LNCaP clone FGC (cell line): ENCODE measurements at places on chromosomes 12 and 14.

DNA sequence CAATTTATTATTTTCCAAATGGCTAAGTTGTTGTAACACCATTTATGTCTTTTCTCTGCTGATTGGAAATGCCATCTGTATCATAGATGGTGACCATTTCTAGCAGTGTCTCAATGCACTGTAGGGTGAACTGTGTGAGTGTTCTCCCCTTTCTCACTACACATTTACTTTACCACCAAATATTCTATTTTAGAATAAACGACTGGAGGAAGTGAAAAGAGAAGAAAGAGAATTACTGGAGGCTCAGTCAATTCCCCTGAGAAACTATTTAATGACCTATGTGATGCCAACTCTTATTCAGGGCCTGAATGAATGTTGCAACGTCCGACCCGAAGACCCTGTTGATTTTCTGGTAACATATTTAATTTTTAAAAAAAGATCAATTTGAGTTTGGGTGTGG, 15.5 kb upstream of the PAPOLA start:
- DNase-seq = no peak

DNA sequence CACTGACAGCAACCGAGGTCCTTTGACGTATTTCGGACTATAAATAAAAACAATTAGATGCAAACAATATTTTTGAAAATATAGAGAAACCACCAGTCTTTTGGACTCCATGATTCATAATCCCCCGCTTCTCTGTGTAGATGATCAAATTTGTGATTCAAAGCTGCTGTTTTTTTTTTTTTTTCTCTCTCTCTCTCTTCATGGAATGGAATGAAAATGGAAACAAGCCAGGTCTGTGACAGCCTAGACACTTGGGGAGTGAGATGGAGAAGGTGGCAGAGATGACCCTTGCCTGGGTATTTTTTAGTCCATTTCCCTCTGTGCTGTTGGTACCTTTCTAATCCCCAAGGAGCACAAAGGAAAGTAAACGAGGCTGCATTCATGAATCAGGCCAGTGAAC, 248.5 kb downstream of the GLT1D1 start:
- no peak for DNase-seq

DNA sequence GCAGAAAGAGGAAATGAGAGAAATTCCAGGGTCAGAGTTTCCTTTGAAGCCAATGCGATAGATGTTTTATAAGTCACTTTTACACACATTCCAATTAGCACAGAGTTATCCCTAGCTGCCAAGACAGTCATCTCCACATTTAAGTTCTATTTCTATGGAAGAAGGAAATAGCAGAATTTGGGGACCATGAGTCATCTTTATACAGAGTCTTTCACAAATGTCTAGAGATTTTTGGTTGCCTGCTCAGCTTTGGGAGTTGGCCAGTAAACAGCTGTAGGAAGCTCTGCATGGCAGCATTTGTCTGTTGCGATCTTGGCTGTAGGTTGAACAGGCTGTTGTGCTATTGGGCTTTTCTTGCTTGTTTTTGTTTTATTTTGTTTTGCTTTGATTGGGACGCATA, 884.3 kb downstream of the GALC start:
- no peak for DNase-seq

DNA sequence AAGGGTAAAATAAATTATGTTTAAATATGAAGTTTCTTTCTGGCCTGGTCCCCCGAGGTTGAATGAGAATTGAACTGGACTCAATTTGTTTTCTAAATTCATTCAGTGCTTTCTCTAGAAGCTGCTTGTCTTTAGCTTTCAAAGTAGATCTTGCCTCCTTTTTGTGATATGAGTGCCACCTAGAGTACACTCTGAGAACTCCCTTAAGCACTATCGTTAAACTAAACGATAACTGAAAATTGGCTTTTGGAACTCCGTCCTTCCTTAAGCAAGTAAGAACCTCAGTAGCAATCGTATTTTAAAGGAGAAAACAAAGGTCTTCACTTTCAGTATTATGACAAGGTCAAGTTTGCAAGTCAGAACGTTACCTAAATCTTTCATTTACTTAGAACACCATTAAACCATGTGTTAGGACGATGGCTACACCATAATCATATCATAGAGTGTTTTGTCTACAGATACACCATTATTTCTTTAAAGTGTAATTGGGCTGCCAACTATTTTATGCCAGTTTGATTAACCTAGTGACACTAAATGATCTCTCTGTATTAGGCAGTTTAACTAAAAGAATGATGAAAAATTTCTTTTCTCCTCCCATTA, 364.8 kb downstream of the SNAPC1 start:
- DNase-seq = peak; percentile 36

DNA sequence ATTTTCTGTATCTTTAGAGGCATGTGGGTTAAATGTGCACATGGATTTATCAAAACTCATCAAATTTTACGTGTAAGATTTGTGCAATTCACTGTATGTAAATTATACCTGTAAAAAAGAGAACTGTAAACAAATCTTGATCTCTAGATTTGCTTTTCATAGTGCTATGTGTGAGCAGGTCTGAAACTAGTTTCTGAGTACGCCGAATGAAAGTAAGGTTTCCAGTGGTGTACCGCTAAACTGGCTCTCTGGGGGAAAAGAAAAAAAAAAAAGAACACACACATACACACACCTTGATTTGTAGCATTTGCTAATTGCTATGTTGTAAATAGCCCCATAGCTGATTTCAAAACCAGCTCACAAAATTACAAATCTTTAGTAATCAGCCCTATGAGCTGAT, 8.6 kb upstream of the SLC41A2 start:
- DNase-seq = no peak

DNA sequence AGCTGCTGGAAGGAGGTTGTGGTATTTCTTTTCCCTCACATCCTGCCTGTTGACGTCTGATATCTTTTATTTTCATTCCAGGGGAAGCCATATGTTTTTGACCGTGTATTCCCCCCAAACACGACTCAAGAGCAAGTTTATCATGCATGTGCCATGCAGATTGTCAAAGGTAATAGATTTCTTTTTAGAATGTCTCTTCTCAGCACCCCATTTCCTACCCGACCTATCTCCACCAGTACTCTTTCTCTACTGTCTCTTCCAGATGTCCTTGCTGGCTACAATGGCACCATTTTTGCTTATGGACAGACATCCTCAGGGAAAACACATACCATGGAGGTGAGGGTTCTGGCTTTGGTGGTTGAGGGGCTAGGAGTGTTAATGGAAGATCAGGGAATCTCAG, 13.5 kb downstream of the KIF5A start:
- DNase-seq = no peak

DNA sequence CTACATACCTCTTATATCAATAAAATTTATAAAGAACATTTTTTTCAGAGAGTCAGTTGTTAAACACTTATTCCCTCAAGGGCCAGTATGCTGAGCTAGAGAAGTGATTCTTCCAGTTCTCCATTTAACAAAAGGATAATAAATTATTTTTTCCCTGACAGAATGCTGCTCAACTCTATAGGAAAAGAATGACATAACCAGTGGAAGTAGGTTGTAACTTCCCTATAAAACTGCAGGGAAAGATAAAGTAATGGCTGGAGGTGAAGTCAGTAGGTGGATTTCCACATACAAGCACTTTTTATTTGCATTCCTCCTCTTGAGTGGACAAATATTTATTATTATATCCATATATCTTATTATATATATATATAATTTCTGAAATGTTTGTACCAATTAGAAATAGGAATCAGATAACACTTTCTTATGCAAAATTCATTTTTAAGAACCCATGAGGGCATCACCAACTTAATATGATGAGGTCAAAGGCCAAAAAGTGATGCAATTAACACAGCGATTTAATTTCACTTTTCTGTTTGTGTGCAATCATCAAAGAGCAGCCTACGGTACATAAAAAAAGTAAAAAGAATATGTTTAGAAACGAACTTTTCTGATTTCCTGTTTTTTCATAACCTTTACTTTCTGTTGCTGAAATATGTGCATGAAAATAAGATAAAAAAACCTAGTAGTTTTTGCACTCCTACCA, 175.3 kb downstream of the PRKD1 start:
- DNase-seq = peak; percentile 80

DNA sequence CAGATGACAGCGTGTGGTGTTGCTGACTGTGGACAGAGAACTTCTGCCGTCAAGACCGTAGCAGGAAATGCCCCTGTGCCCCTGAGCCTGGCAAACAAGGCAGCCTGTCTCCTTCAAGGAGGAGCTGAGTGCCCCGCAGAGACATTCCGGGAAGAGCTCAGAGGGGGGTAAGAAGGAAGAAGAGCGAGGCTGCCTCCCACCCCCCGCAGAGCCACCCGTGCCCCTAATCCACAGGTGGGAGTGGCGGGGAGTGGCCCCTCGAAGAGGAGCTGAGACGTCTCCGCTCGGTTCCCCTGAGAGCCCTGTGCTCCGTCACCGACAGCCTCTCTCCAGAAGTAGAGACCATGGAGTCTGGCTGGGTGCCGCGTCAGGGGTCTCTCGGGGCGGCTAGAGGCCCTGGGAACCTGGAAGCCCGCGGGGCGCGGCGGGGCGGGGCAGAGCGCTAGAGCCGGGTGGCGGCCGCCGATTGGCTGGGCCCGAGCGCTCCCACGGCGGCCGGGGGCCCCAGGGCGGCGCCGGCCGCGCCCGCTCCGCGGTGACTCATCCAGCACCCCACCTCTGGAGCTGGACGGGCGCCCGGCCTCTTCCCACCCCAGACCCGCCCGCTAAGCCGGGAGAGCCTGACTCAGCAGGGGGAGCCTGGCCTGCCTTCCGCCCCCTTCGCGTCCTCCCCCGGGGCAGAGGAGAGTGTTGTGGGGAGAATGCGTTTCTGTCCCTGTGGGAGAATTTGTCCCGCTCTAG, 25.2 kb upstream of the KRT78 start:
- no peak for DNase-seq

DNA sequence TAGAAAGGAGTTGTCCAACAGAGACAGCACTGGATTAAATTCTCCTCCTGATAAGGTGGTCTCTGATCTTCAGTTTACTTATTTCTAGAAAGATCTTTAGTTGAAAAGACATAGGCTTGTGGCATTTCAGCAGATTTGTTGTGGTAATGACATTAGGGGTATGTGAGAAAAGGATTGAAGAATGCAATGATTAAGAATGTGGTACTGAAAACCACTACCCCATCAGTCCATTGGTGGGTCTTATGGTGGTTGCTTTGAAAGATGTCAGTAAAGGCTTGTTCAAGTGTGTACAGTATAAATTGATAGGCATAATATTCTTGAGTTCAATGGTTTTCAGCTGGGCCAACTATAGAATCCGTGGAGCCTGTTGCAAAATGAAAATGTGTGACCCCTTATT, 10.8 kb downstream of the PPFIBP1 start:
- no peak for DNase-seq

DNA sequence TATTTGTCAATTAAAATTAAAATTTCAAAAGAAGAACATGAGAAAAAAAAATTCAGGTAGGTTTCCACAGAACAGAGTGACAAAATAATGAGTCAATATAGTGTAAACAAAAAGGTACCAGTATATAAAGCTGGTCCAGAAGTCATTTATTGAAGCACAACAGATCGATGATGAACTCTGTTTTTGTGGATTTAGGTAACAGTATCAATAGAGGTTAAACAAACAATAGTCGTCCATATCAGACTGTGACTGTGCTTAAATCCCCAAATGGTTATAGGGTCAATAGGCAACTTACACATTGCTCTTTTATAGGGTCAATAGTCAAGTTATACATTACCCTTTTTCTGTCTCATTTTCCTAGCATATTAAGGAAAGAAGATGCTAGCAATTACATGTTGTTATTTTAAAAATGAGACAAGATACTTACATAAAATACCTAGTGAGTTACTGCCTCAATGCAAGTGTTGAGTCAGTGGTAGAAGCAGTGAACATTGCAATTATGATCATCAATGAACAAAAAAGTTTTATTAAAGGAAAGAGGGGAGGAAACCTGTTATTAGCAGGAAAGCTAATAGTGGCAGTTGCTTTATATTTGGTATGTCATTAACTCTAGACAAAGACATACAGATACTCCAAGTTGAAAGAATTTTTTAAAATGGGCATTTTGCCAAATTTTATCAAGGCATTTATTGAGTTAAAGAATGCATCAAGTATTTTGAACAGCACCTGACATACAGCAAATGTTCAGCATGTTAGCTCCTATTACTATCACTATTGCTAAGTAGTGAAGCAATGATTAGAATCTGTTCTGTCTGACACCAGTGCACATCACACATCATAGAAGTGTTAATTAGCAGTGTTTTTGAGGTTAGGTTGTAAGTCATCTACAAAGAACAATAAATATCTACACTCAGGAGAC, 102.9 kb downstream of the CCER1 start:
- peak; percentile 19 for DNase-seq

GRCh38 chr12:48972952-48973483, 1.5 kb upstream of the WNT10B start:
- no peak for DNase-seq

GRCh38 chr12:56234746-56235436, 5.0 kb downstream of the SLC39A5 start:
- DNase-seq = no peak

DNA sequence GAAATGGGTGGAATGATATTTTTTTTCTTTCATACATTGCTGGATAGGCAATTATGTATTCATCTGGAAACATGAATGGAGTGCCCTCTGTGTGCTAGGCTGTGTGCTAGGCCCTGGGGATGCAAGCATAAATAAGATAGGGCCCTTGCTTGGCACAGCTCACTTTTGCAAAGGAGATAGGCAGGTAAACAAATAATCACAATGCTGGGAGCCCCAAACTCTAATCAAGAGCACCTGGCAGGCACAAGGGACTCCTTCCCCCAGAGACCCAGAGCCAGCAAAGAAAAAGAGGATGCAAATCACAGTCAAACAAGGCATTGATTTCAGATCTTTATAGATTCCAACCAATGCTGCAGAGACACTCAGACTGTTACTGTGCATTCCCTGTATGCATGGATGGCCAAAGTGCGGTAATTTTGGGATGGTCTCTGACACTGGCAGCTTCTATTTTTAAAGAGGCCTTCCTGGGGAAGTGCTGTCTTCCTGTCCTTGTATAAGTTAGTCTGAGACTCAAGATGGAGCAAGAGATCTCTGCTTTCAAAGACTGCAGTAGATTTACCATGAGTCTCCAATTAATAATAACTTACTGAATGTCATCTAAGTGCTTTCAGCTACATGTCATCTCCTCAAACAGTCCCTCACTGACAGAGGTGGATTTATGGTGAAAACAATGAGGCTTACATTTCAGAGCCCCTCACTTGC, 45.1 kb upstream of the CPM start:
- no peak for DNase-seq

DNA sequence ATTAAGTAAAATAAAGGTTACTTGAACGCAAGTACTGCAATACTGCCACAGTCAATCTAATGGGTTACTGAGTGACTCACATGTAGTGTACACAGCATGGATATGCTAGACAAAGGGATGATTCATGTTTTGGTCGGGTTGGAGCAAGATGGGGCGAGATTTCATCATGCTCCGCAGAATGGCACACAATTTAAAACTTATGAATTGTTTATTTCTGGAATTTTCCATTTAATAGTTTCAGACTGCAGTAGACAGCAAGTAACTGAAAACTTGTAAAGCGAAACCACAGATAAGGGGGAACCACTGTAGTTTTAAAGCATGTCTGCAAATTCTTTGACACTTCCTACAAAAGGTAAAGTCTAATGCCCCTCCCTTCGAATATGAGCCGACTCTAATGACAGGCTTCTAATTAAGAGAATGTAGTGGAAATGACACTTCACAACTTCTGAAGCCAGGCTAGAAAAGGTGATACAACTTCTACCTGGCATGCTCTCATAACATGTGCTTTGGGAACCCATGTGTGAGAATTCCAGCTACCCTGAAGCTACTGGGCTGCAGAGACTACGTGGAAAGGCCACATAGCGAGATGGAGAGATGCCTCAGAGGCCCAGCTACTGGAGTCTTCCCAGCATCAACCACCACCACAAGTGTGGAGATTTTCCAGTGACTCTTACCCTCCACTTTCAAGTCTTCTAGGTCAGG, 13.9 kb upstream of the TCP11L2 start:
- DNase-seq = no peak
